ENCODE measurements at places on chromosomes 1 and 21.

DNA sequence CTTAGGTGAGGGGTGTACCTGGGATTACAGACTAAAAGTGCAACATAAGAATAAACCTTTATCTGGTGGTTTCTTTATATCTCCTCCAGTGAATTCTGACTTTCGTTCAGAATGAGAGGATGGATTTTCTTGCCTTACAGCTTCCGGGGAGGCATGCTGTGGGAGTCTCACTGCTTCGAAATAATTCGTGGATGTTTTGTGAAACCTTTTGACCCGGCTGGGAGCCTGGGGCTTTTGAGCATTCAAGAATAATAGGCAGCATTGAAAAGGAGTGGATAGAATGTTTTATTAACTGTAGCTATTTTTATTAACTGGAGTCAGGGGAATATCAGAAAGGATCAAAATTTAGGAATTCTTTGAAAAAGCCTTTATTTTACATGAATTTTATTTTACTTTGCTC, 149.1 kb downstream of the RWDD3 start:
- no peak for DNase-seq

- DNase-seq = no peak
Measured at GRCh38 chr1:157969697-157970485, 23.6 kb upstream of the KIRREL1 start.

- DNase-seq = no peak
Measured at GRCh38 chr1:187027253-187027652, 198.5 kb downstream of the PLA2G4A start.

DNA sequence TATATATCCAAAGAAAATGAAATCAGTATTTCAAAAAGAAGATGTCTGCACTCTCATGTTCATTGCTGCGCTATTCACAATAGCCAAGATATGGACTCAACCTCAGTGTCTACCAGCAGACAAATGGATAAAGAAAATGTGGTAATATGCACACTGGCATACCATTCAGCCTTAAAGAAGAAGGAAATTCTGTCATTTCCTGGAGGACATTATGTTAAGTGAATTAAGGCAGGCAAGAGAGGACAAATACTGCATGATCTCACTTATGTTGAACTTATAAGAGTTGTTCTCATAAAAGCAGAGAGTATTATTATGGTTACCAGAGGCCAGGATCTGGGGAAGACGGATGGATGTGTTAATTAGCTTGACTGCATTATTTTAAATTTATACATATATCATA, 115.9 kb downstream of the NEGR1 start:
- DNase-seq = no peak

- no peak for DNase-seq
Measured at GRCh38 chr21:37936010-37936785, 19.9 kb upstream of the KCNJ6 start.

GRCh38 chr1:35809114-35810095, 1.6 kb downstream of the AGO4 start:
- no peak for DNase-seq

- no peak for DNase-seq
Measured at GRCh38 chr1:121414905-121415304, 230.1 kb downstream of the SRGAP2C start.

- DNase-seq = no peak
Measured at GRCh38 chr1:167871331-167871730, 42.6 kb downstream of the ADCY10 start.

- DNase-seq = no peak
Measured at GRCh38 chr1:24724345-24725208, 20.7 kb upstream of the CLIC4 start.

All from stimulated activated CD4-positive, alpha-beta T cell treated with anti-CD3 and anti-CD28 coated beads, Interleukin-15, amount 100 ng/mL, for 48 hours (primary cell).